ENCODE measurements at places on chromosomes 16 and 17.

GRCh38 chr17:63445954-63446752, at the start of gene CYB561:
Gene CYB561 (minus strand): TSS chr17:63446306. CDS start chr17:63437547, 8,759 bp downstream.
- peak; percentile 86 for DNase-seq

- no peak for DNase-seq
Measured at GRCh38 chr17:57997085-57997809, 9.2 kb upstream of the VEZF1 start.

DNA sequence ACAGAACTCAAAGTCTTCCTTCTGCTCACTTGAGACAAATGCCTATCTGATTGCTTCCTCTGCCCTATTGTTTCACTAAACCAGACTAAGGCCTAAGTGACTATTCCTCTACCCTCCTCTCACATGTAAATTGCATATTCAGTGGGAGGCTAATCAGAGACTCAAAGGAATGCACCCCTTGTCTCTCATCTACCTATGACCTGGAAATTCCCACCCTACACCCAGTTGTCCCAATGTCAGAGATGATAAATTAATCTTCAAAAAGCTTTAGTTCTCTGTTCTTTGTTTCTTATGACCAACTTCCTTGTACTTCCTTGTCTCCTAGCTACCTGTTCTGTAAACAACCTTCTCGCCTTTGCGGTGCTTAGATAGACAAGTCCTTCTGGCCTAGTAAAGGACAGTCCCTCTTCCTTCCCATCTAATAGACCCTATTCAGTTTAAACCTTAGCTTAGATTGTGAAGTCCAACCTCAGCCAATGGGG, 76.0 kb downstream of the EMP2 start:
- DNase-seq, result no peak

GRCh38 chr17:60327134-60327900, 64.6 kb downstream of the USP32 start:
- DNase-seq, result no peak

DNA sequence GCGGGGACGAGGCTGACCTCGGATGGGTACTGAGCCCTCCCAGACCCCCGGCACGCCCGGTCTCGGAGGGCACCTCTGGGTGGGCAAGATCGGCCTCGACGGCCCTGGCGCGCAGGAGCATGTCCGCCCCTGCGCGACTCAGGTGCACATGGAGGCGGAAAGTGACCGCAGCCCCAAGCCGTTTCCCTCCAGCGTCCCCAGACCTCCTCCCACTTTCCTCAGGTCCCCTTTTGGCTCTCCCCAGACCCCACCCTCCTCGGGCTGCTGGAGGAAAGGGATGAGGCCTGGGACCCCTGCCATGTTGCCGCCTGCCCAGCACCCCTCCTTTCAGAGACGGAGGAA, 10.0 kb downstream of the RPL19 start:
- DNase-seq, result no peak

DNA sequence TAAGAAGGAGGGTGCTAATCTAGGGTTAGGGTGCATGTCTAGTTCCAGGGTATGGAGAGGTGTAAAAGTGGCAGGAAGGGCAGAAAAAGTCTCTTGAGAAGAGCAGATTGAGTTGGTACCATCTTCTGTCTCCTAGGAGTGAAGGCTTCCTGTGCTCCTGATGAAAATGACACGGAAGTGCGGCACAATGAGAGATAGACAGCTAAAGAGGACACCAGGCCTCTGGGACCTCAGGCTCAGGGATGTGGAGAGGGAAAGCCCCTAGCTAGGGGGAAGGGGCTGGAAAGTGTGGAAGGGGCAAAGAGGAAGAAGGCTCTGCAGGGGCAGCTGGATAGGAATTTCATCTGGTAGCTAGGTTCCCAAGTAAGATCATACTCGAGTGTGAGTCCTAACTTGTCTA, 498.3 kb upstream of the EEF2KMT start:
- no peak for DNase-seq
